ENCODE measurements at places on chromosomes 5 and 9. TPM values are rescaled to one million over a fixed set of nuclear protein-coding genes. Genes with fewer than 3 reads are reported as not detected.

DNA sequence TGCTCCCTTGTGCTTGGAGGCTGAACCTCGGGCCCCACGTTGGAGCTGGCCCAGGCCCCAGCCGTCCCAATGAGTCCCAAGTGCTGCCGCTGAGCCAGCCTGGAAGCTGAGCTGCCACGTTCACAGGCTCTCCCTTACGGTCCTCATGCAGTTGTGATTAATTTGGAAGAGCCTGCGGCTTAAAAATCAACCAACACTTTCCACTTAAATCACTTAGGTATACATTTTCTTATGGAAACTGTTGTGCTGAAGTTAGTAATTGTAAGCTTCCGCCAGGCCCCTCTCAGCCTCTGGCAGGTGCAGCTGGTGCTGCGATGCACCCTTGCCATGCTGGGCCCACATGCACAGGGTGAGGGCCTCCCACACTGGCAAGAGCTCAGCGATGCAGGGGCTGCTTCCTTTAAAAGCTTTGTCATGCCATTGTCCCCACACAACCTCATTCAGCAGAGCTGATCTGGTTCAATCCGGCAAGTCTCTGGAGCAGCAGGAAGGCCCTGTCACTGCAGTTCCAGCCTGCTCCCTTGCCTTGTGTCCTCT is 61.0 kb downstream of the IPPK start:
- H3K4me3 ChIP-seq, result no peak overlapping the region
- peak overlapping the region; percentile 70 for H3K27ac ChIP-seq
- H3K27me3 ChIP-seq, result no peaks in the 10 kb centered on the region
- no peak for DNase-seq
- H3K4me1 ChIP-seq, result peaks cover 58% of the 10 kb centered on the region

The PRKAA1 gene
- 69.0 TPM for total RNA-seq

GRCh38 chr5:93421987-93422401 is 159.0 kb downstream of the NR2F1-AS1 start:
- DNase-seq, result no peak
- H3K27me3 ChIP-seq, result no peaks in the 10 kb centered on the region
- H3K27ac ChIP-seq, result no peak overlapping the region
- H3K4me1 ChIP-seq, result peaks cover 10% of the 10 kb centered on the region
- no peak overlapping the region for H3K4me3 ChIP-seq

The AJM1 gene
- total RNA-seq, result 1.2 TPM

GRCh38 chr5:54986269-54986654 is 869 bp upstream of the ESM1 start:
- H3K36me3 ChIP-seq, result no peaks in the 10 kb centered on the region
- H3K4me3 ChIP-seq, result no peak overlapping the region
- H3K27me3 ChIP-seq, result no peaks in the 10 kb centered on the region

The MARCOL gene
- total RNA-seq, result not detected
